Suprapubic skin (tissue), 4 donors: ENCODE measurements at places on chromosomes 2 and 18.

GRCh38 chr2:99666256-99666655, 176.4 kb upstream of the REV1 start:
- no peak for DNase-seq

DNA sequence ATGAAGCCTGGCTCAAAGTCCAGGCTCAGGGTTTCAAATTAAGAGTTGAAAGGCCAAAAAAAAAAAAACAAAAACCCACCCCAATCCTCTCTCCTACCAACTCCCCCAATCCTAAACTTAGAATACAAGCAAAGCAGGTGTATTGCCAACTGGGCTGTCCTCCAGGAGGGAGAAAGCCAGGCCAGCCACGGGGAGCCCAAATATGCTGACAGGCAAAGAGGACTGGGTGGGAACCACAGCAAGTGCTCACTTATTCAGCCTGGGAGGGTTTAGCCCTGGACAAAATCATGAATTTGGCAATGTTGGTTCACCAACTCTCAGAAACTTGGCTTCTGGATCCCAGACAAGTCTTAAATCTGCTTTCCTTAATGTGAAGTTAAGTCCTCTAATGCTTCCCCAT, 36.5 kb downstream of the GKN2 start:
- no peak for DNase-seq

DNA sequence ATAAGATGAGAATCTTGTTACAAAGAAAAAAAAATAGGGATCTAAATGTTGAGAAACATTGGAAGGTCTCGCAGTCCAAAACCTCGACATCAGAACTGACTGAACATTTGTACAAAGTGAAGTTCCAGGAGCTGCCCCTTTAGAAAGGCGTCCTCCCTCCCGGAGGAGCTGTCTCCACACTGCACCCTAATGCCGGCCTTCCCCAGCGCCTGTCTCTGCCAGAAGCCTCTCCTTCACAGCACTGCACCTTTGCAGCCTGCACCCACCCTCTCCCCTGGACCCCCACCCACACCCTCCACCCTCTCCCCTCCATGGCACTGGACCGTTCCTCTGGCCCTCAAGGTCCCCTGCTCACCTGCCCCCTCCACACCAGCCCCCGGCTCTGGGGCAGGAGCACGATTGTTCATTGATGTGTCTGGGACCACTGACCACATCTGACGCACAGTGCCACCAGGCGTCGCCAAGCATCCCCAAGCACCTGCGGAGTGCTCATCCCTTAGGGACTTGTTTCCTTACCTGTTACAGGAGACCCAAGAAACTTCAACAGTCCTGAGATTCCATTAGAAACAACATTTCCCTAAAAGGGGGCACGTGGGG, 90.3 kb upstream of the SNTG2 start:
- no peak for DNase-seq

DNA sequence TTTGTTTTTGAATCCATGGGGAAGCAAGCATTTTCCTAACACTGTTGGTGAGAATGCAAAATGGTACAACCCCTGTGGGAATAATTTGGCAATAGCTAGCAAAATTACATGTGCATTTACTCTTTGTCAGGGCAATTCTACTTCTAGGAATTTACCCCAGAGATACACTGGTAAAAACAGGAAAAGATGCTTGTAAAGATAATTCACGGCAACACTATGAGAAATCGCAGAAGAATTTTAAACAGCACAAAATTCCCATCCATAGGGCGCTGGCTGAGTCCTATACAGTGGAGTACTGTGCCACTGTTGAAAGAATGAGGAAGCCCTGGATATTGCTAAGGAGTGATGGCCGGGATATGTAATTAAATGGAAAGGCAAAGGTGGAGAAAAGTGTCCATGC, 75.8 kb downstream of the DGKD start:
- DNase-seq, result no peak

GRCh38 chr2:121235542-121235941, 49.5 kb downstream of the TFCP2L1 start:
- no peak for DNase-seq

- no peak for DNase-seq
Measured at GRCh38 chr2:212897296-212897695, 254.1 kb downstream of the IKZF2 start.

GRCh38 chr18:36580874-36581750, 247.7 kb downstream of the TPGS2 start:
- DNase-seq, result no peak

DNA sequence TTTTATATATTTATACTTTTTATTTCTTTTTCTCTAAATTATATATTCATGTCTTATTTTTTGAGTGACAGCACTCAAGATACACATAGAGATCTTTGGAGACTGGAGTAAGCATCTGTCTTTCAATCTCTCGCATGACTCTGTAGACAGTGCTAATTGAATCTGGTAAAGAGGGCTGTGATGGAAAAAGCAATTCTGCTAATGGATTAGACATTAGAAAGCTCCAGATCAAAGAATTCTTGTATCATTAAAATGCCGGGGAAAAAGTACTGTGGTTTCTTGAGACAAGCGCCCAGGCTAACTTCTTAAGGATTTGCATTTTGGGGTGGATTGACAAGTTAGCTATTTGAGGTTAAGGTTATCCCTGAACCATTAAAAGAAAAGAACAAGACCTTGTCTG, 383.1 kb upstream of the TNP1 start:
- DNase-seq, result no peak

DNA sequence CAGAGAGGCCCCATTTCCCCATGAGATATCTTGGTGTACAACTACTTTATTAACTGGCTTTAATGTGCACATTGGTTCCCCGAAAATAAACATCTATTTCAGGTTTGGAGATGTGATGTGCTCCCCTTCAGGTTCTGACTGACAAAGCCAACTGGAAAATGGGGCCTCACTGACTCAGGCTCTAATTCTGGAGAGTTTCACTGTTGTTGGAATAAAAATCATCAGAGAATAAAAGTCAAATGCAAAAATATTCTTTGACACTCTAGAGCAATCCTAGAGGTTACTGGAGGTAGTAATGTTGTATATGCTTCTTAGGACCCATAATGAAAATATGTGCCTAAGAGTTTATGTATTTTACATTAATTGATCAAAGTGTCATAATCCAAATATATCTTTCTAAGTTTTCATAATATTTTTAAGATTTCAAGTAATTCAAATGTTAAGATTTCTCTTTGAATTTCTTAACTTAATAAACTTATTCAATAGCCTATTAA, 189.9 kb upstream of the COL3A1 start:
- DNase-seq, result no peak

DNA sequence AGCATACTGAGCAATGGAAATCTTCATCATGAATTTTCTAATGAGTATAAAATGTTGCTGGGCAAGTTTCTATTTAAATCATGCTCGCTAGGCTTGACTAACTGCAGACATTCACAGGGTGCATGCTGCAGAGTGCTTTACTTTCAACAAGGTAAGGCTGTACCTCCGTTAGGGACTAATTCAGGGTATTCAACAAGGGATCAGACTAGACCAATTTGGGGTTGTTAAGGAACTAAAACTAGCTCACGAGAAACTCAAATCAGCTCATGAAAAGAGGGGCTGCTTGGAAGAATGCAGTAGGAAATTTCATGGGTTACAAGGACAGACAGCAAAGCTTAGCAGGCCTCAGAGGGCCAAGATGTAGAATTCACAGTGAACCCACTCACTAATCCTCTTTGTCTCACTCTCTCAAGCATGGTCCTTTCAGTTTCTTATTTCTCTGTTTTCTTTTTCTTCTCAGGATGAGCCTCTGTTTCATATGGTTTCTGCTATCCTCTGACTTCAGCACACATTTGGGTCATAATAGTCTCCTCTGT, 2.2 kb downstream of the MYO3B start:
- DNase-seq, result no peak

GRCh38 chr18:40738321-40738880, 1216.6 kb upstream of the PIK3C3 start:
- DNase-seq, result no peak

GRCh38 chr2:8663997-8664396, 17.9 kb upstream of the ID2 start:
- DNase-seq, result no peak

GRCh38 chr2:209472112-209472832, 48.4 kb downstream of the MAP2 start:
- DNase-seq, result no peak

- DNase-seq, result no peak
Measured at GRCh38 chr2:4358837-4359236, 655.5 kb downstream of the DCDC2C start.

DNA sequence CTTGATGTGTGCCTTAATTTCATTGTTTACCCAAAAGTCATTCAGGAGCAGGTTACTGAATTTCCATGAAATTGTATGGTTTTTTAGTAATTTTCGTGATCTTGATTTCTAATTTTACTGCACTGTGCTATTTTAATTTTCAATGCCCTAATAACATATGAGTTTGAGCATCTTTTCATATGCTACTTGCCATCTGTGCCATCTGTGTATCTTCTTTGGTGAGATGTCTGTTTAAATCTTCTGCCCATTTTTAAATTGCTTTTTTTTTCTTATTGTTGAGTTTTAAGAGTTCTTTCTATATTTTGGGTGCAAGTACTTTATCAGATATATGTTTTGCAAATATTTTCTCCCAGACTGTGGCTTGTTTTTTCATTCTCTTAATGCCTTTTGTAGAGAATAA, 165.9 kb downstream of the ST6GAL2 start:
- DNase-seq, result no peak

DNA sequence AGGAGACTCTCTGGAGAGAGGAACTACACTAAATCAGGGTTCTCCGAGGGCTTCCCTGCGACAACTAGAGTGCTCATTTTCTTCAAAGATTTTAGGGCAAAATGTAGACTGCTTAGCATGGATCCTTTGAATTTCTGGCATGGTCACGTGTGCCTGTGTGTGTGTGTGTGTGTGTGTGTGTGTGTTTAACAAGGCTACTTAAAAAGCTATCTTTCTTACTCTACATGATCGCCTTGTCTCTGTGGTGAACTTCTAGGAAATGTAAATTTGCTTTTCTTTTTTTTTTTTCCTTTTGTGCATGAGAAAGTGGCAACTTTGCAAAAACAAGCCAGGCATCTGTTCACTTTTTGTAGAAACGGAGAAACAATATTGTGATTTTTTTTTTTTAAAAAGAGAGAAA, 43.9 kb downstream of the SOX11 start:
- DNase-seq, result no peak

- DNase-seq, result peak; percentile 29
Measured at GRCh38 chr2:108965540-108966289, 23.3 kb downstream of the EDAR start.

- no peak for DNase-seq
Measured at GRCh38 chr18:28108254-28108653, 68.7 kb downstream of the CDH2 start.
